ENCODE measurements at places on chromosomes 13 and 19.

DNA sequence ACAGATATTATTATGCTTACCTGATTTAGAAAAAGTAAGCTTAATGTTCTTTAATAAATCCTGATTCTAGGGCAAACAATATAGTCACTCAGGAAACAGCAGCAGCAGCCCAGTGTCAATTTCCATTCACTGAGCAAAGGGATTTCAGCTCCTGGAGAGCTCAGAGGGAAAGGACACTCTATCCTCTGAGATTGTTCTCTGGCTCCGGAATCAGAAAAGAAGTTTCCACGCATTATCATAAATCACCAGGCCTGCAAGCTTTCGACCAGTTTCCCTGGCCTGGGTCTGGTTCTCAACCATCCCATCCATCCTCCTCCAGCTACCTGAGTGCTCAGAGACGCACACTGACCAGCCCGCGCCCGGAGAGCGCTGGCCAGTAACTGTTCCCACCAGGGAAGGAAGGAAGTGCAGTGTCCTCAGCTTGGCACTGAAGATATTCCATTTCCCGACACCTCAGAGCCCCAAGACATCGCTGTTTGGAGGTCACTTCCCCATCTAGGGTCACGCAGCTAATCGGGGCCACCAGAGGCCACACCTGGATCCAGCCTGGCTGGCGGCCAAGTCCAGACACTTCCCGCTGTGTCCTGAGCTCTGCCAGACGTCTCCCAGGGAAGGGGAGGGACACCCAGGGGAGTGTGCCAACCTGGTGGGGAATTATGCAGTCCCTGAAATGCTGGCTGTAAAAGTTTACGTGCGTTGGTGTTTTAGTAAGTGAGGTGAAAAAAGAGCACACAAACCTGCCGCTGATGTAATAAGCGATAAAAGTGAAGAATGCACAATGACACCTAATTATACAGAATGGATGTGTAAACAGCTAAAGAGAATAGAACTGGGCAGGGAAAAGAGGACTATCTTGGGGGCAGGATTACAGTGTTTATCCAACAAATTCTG, 29.1 kb downstream of the EPS15L1 start:
- no peak for DNase-seq

DNA sequence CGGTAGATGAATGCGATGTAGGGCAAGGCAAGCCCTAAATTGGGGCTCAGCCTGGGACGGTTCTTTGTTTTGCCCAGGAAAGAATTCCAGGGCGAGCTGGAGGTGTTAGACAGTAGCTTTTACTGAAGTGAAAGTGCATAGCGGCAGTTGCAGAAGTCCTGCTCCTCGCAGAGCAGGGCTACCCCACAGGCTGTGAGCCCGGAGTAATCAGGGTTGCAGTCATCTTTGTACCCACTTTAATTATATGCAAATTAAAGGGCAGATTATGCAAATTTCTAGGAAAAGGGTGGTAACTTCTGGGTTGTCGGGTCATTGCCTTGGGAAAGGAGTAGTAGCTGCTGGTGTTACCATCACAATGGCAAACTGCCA, 30.5 kb downstream of the VAV1 start:
- DNase-seq, result peak; percentile 16

DNA sequence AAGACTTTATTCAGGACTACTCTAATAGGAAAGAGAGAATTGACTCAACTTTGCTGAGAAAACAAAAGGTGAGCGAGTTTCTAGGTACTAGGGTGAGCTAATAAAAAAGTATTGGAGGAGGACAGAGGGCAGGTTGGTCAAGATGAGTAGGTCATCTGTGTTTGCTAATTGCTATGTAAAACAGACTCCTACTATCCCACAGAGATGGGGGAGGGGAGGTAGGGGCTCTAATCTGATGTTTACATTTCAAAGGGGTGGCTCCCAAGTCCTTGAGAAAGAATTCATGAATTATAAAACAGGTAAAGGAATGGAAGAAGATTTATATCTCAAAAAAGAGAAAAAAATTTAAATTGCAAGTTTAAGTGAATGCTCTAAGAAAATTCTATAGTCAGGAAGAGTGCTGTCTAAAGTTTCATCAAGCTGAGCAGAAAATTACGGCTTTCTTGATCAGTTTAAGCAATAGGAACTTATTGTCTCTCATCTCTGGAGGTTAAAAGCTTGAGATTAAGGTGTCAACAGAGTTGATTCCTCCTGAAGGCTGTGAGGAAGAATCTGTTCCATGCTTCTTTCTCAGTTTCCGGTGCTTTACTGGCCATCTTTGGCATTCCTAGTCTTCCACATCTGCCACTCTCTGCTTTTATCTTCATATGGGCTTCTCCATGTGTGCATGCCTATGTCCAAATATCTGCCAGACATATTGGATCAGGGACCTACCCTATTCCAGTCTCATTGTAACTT, 790.3 kb downstream of the SLITRK5 start:
- DNase-seq, result no peak

- DNase-seq, result no peak
Observed at GRCh38 chr13:98171900-98172589, 5.0 kb downstream of the RNF113B start.

GRCh38 chr19:51320280-51320657, 8.8 kb downstream of the IGLON5 start:
- DNase-seq, result no peak

DNA sequence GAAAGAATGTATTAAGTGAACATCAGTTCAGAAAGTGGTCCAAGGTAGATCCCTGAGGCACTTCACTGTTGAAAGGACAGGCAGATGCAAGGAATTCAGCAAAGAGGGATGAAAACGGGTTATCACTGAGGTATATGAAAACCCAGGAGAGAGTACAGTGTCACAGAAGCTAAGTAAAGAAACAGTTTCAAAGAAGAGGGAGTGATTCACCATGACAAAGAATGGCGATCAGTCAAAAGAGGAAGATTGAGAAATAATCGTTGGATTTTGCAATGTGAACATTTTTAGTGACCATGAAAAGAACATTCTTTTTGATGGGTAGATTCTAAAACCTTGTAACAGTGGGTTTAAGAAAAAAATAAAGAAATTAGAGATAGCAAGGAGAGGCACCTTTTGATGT, 99.3 kb downstream of the EPSTI1 start:
- no peak for DNase-seq

DNA sequence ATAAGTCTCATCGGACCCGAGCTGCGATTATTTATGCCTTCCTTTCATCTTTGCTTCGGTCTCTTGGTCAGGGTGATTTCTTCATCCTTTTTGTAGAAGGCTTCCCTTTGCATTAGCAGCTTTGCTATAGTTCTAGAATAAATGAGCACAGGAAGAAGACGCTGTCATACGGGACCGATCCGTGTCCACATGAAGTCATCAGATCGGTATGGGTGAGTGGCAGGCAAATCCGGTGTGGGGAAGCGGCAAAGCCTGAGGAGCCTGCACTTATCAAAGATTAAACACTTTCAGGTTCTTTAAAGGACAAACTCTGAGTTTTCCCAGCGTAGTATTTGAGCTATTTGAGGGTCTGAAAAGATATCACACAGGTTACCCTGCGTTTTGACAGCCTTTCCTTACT, 119.3 kb downstream of the IRS2 start:
- DNase-seq, result no peak

DNA sequence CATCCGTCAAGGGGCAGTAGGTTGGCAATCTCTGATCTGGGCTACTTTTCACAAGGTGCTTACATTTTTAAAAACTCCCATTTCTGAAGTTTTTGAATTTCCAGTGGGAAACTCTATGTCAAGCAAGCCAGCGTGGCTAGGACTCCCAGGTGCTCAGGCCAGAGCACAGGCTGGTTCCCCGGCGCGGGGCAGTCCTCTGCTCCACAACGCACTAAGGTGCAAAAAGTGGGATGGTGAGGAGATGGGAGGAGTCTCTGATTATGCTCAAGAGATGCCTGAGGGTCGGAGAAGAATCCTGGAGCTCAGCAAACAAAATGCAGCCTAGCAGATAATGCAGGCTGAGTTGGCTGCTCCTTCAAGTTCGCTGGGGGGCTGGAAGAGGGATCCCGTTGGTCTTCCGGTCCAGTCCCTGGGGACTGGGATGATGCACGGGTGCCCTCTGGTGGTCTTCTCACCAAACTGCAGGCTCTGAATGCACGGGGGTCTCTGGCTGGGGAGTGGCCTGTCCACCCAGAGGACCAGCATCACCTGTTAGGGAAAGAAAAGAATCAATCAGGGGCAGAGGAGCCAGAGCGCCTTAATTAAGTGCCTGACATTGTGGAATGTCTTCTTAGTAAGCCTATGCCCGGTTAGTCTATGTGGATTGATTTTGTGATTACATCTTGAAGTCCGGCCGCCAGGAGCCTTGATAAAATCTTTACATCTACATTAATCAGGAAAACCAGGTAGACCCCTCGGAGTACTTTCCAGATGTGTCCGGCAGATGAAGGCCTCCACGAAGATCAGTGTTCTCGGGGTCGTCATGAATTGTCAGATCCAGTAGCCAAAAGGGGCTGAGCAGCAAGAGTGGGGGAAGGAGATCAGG, 244.4 kb upstream of the MAB21L1 start:
- DNase-seq, result peak; percentile 51

DNA sequence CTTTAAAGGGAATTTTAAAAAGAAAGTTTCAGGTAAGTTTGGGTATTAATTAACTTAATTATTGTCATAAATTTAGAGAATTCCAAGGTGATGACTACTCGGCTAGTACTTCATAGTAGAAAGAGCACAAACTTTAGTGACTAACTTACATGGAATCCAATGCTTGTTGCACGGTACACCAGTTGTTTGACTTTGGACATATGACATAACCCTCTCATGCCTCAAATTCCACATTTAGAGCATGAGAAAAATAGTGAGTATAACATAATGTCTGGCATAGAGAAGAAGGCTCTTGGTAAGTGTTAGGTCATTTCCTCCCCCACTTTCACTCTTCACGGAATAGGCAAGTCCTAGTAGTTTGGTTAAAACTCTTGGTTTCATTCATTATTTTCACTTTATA, 1249.4 kb upstream of the SLC10A2 start:
- DNase-seq, result no peak

DNA sequence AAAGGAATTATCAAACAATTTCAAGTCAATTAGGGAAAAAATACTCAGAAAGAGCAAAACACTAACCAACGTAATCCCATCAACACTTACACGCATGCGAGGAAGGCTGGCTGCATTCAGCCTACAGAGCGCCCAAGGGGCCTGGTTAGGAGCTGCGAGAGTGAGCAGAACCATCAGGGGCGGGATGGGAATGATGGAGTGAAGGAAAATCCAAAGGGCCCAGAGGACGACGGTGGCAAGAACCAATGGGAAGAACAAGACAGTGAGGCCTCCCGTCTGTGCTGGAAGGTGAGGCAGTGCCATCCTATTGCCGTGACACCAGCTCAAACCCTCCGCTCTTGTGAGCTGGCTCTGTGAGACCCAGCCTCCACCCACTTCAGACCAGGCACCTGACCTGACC, 253.0 kb downstream of the IRS2 start:
- DNase-seq, result no peak

DNA sequence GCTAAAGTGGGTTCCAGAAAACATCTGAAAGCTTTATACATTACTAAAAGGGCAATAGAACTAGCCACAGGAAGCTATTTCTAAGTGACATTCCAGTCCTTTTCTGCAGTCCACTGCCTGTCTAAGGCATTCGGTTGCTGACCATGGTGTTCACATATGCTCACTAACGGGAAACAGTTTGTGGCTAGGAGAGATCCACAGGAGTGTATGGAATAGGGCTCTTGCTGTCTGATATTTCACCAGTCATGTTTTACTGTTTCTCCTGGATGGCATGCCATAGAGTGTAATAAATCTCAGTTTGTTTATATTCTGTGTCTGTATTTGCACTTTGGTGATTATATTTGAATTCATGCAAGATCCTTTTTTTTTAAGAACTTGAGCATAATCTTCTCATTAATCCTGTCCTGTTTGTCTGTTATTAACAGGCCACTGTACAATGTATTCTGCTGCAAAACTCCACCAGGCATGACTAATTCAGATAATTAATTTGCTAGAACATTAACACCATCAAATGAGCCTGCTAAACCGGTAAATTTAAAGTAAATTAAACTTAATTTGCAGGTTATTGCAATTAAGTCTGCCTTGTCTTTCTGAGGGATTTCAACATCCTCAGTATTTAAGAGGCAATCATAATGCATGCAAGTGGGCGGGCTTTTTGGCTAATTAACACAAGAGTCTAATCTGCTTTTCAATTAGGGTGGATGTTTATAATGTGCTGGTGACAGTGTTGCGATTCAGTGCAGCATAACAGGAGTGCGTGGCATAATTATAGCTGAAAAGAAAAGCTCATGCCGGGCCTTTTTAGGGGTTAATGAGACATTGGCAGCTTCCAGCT, 201.3 kb downstream of the POU4F1 start:
- no peak for DNase-seq

DNA sequence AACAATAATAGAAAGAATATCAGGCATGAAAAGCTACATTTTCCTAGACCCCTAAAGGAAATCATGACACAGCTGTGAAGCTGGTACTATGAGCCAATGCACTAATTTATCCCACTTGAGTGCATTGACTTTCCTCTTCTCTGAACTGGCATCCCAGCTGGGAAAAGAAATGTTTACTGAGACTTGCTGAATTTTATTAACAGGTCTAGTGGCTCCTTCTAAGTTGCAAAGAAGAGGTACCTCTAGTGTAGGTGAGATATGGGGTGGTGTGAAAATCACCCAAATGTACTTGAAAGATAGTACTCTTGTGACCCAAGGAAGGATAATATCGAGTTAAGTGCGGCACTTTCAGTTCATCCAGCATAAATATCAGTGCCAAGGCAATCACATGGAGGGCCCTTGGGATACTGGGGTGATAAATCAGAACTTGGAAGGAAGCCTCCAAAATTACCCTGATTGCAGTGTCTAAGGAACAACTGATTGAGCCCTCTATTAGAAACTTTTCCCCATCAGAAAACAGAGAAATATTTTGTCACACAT, 369.2 kb downstream of the PCDH9 start:
- no peak for DNase-seq

DNA sequence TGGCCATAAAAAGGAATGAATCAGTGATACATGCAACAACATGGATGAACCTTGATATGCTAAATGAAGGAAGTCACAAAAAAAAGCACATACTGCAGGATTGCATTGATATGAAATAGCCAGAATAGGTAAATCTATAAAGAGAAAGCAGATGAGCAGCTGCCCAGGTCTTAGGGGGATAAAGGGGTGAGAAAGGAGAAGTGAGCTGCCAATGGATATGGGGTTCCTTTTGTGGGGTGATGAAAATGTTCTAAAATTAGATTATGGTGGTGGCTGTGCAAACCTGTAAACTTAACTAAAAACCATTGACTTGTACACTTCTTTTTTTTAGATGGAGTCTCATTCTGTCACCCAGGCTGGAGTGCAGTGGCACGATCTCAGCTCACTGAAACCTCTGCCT, 12.1 kb downstream of the HAS1 start:
- no peak for DNase-seq
